ENCODE measurements at places on chromosomes 13 and 19.

GRCh38 chr13:45882626-45883025 is 31.1 kb upstream of the SIAH3 start:
- no peak for DNase-seq

GRCh38 chr19:12937093-12937926 is 1.1 kb upstream of the CALR start:
- DNase-seq, result peak; percentile 75

GRCh38 chr13:99741960-99742359 is 229.6 kb downstream of the ZIC5 start:
- no peak for DNase-seq

- DNase-seq, result no peak
Measured at GRCh38 chr13:75705395-75705794, 69.3 kb downstream of the LMO7 start.

- no peak for DNase-seq
Measured at GRCh38 chr13:33497146-33497845, 211.7 kb upstream of the STARD13 start.

DNA sequence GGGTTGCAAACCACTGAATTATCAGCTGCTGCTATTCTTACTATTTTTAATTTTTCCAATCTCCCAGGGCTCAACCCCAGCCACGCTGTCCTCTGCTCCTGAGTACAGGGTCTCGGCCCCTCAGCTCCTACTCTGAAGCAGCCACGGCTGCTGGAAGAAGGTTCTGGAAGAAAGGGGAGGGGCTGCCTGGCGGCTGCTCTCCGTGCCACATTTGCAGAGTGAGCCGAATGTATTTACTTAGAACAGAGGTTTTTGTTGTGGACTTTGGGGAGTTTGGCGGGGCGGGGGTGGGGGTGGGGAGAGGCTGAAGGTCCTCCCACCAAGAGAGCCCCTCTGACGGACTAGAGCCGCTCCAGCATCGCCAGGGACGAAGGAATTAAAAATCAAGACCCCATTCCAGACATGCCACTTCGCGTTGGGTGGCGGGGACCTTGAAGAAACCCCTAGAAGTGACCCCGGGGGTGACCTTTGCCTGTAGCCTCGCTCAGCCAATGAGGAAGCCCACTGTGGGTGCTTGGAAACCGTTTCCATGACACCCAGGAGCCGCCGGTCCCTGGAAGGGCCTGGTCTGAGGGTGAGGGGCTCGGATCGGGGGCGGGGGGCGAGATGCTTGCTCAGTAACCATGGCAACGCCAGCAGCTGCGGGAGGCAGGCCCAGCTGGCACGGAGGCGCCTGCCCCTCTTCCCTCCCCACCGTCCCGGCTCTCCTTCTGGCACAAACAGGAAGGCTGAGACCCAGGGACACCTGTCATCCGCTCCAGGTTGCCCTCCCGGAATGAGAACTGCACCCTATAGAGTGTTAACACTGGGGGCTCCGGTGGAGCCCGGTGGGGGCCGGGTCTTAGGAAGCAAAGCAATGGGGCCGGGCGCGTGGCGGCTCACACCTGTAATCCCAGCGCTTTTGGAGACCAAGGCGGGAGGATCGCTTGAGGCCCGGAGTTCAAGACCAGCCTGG is 54.2 kb upstream of the PTPRS start:
- DNase-seq, result no peak

- no peak for DNase-seq
Measured at GRCh38 chr19:54614726-54615125, 15.6 kb upstream of the LILRB1 start.

GRCh38 chr19:55091955-55092354 is 16.3 kb downstream of the EPS8L1 start:
- no peak for DNase-seq

- DNase-seq, result no peak
Measured at GRCh38 chr13:80586356-80586755, 245.4 kb upstream of the SPRY2 start.
